Neural crest cell (in vitro differentiated cells): ENCODE measurements at places on chromosomes 5 and 9.

- no peak for DNase-seq
Observed at GRCh38 chr9:27382975-27383374, 86.0 kb upstream of the EQTN start.

GRCh38 chr5:81145329-81145935 lies 87.7 kb upstream of the CKMT2 start:
- DNase-seq: no peak

DNA sequence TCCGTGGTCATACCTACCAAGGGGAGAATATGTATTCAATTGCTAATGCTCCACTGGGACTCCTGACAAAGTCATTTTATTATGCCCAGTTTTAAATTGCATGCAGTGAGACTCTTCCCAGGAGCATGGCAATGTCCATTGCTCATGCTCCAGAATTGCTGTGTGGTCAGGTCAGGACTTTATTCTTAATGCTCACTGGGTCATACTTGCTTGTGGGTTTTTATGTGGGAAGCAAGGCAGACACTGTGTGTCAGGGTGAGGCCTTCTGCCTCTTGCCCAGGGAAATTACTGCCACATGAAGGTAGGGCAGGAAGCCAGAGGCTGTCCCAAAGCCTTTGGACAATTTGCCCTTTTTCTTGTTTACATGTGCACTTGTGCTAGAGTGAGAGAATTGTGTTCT lies 164.6 kb upstream of the MEF2C start:
- no peak for DNase-seq

GRCh38 chr5:41858890-41859289 lies 11.3 kb downstream of the OXCT1 start:
- no peak for DNase-seq

DNA sequence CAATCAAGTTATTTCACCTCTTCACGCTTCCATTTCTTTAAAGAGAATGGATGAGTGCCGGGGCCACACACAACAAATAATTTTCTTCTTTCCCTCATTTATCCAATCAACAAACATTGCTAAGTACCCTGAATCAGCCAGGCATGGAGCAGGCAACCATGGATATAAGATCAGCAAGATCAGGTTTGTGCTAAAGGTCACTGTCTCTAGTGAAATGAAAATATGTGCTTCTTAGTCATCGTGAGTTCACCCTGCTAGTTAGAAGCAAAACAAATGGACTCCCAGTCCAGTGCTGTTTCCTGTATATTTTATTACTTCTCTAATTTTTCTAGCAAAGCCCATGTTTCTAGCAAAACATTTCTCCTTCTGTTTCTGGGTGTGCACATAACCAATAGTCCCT lies 629.2 kb downstream of the BNC2 start:
- DNase-seq: no peak

GRCh38 chr5:151248651-151249050 lies 4.3 kb upstream of the GM2A start:
- DNase-seq: no peak

DNA sequence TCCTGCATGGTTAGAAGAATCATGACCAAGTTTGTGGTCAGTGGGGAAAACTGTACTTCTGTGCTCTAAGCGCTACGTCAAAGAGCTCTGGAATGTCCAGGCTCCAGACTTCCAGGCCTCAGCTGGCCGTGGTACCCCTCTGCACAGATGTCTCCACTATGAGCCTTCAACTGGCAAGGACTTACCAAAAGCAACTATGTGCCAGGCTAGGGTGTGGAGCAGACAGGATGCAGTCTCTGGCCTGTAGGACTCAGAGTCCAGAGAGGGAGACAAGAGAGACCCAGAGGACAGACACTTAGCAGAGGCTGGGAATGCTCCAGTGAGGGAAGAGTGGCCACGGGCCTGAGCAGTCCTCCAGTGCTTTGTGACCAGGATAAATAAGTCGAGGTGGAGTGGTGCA lies 31.0 kb upstream of the TCF7 start:
- no peak for DNase-seq

DNA sequence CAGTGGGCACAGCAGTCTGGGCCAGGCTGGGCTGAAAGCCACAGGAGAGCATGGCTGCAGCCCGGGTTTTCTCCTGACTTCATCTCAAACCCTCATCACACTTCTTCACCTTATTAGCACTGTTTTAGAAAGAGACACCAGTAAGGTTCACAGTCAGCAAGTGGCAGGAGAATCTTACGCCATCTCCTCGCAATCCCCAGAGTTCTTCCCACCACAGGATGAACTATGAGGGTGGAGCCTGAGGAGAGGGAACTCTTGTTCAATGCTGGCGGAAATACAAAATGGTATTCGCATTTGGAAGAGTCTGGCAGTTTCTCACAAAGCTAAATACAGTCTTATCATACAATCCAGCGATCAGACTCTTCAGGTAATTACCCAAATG lies 14.7 kb downstream of the BICD2 start:
- DNase-seq: no peak

DNA sequence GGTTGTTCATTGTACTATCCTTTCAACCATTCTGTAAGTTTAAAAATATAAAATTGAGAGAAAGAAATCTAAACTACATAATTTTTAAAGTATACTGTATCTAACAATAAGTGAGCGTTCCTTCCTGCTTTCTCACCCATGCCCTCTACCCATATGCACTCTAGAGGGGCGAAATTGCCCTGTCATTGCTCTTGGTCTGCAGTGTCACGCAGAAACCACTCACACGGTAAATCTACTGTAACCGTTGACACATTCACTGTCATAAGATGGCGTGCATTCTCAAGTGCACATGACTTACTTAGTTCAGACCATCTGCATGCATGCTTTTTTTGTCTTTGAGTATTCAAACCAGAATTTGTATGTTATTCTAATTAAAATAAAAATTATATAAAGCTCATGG lies 55.7 kb upstream of the NIPBL start:
- no peak for DNase-seq

GRCh38 chr5:17852111-17852510 lies 217.9 kb downstream of the TAF11L14 start:
- DNase-seq: no peak

DNA sequence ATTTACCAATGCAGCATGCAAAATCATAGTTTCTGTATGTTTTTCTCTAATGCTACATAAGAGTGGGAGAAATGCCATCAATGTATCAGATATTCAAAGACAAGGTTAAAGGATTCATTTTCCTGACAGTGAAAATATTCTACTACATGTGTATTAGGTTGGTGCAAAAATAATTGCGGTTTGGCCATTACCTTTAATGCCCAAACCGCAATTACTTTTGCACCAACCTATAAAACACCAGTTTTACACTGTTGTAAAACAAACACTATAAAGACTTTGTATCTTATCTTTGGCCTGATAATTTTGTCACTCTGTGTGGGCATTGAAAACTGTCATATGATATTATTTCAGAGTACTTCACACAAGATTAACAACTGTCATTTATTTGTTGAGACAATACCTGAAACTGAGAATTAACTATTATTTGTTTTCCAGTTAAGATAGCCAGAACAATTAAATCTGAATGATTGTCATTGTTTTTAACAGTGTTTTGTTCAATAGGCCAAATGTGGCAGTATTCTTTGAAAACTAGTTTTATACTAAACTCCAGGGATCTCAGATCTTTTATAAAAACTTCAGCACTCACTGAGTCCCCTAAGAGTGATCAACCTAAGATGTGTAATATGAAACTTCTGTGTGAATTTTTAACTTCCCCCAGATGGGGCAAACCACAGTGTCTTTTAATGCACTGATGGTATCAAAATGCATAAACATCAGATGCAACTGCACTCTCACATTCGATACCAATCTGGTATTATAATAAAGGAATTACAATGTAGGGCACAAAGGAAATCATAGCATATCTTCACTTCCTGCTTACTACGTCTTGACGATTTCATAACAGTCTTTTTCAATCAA lies 53.8 kb upstream of the FBN2 start:
- DNase-seq: no peak

- no peak for DNase-seq
Observed at GRCh38 chr5:76099756-76100155, 16.6 kb downstream of the SV2C start.
